Fibroblast of the aortic adventitia (primary cell): ENCODE measurements at places on chromosomes 11 and 22. TPM values are rescaled to one million over a fixed set of nuclear protein-coding genes. Genes with fewer than 3 reads are reported as not detected.

GRCh38 chr11:68120273-68121066, 718 bp downstream of the CHKA start:
- DNase-seq, result peak; percentile 47

GRCh38 chr22:28741200-28741784, 328 bp downstream of the CHEK2 start:
- DNase-seq, result no peak

GRCh38 chr22:43955883-43956782, 891 bp downstream of the SAMM50 start:
- peak; percentile 51 for DNase-seq

DNA sequence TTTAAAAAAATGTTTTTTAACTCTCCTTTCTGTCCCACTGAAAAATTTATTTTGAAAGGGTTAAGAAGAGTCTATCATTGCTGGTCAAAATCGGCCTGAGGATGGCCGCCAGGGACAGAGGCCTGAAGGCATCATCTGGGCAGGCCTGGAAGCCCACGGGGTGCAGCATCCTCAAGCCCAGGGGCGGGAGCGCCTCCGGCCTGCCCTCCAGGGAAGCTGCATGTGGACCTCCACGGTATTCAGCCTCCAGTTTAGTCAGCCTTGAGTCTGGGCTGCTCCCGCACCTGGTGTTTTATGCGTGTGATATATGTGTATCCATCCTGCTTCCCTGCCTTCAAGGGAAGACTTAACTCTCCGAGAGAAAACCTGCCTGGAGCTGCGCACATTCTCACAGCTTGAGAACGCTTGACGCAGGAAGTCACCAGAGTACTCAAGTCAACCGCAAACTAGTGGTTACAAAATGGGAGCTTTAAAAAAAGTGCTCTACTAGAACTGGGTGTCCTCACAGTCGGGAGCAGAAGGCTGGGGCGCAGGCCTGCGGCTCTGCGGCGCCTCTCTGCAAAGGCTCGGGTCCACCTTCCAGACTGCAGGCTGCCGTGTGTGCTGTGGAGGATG, 13.6 kb upstream of the BID start:
- no peak for DNase-seq

- DNase-seq, result no peak
Observed at GRCh38 chr11:119626871-119627270, 102.1 kb downstream of the NECTIN1 start.

DNA sequence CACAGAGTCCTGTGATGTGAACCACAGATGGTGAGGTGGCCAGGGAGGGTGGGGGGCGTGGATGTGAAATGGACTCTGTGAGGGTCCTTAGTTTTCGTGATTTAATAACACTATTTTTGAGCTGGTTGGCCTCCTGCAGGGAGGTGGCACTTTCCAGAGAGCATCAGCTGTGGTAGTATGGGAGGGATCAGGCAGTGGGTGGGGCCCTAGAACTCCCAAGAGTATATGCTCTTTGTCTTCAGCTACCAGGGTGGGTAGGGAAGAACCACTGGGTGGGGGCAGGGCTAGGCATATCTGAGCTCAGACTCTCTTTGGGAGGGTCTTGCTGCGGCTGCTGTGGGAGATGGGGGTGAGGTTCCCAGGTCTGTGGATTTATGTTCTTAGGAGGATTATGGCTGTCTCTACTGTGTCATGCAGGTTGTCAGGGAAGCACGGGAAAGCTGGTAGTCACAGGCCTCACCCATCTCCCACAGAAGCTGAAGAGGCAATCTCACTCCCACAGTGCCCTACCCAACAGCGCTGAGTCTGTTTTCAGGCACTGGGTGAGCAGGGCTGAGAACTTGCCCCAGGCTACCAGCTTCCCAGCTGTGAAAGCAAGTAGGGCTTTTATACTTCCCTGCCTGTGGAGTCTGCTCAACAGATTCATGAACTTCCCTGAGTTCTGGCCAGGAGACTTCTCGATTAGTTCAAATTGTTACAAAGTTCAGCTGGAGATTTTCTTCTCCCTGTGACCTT, 47.9 kb upstream of the SNX19 start:
- DNase-seq, result no peak

GRCh38 chr11:46247090-46247489, 30.4 kb upstream of the CREB3L1 start:
- DNase-seq, result peak; percentile 37

DNA sequence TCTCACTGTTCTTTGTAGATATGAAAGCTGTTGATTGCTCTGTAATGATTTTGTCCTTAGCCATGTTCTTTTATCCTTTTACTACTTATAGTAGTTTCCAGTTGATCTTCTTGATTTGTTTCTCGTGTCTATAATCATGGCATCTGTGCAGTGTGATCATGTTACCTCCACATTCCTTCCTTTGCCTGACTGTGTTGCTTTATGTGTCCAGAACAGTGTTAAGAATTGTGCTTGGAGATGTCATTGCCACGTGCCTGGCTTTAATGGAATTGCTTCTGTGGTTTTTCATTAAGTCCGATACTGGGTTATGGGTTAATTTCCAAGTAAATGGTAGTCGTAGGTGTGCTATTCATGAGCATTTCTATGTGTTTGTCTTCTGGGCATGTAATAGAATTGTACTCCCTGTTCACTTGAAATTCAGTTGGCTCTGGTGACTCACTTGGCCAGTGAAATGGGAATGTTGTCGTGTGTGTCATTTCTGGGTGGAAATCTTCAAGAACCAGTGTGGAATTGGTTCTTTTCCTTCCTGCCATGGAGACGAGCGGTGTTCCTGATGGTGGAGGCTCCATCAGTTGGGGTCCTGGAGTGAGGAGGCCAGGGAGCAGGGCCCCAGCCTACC, 6.8 kb downstream of the GTSE1 start:
- DNase-seq, result peak; percentile 43

GRCh38 chr11:121552154-121552553, 99.4 kb upstream of the SORL1-AS1 start:
- DNase-seq, result no peak

GRCh38 chr11:130631119-130631518, 182.7 kb downstream of the ADAMTS15 start:
- DNase-seq, result peak; percentile 85

GRCh38 chr11:66321606-66322005, 4.8 kb upstream of the CD248 start:
- peak; percentile 53 for DNase-seq

DNA sequence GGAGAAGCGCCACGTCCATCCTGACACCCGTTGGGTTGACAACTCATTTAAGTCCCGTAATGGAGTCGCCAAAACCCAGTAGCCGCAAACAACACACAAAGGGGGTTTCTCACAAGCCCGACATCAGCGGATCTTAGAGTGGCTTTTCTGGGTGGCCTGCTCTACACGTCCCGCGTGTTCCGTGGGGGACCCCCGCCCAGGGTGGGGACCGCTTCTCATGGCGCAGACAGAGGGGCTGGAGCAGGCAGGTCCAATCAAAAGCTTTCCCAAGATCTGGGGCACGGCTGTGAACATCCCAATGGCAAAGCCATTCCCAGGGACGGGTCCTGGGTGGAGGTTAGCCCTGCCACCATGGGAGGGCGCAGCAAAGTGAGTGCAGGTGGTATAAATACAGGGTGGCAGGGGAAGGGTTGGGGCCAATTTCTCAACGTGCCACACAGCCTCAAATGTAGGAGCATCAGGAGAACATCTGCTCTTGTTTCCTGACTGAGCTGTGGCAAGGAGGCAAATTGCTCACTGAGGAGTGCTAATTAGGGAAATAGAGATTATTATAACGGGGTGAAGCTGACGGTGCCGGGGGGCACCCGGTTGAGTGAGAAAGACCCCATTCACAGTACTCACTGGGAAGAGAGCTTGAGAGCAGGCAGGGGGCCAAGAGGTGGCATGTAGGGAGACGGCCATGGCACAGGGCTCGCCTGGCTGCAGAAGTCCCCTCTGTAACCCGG, 1447.2 kb downstream of the TBC1D22A start:
- DNase-seq, result no peak

DNA sequence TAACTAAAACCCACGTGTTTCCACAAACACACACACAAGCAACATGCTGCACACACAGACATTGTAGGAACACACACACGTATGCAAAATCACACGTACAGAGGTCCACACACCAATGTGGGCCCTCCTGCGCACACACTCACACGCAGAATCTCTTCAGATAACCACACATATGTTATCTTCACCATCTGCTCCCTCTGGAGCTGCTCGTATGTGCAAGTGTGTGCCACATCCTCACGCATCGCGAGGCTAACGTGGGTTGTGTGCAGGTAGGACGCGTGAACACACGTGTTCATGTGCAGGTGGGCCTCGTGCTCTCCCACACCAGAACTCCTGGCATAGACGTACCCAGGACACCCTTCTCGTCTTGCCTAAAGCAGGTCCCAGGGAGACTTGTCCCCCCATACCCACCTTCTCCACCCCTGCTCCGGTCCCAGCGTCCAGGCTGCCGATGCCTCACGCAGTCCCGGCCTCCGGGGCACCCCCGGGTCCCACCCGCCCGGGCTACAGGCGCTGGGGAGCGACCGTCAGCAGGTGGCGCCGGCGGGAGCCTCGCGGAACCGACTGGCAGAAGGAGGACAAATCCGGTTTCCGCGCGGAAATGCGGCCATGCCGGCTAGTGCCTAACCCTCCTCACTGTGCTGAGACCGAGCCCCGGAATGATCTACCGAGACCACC, 10.3 kb upstream of the IGSF9B start:
- no peak for DNase-seq

DNA sequence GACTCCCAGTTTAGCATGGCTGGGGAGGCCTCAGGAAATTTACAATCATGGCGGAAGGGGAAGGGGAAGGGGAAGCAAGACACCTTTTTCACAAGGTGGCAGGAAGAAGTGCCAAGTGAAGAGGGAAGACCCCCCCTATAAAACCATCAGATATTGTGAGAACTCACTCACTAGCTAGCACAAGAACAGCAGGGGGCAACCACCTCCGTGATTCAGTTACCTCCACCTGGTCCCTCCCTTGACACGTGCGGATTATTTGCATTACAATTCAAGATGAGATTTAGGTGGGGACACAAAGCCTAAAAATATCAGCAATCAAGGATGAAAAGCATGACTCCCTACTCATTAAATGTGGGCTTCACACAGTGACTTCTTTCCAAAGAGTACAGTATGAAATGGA, 155.0 kb upstream of the CCDC90B start:
- DNase-seq, result no peak

GRCh38 chr11:125235071-125235471, 70.5 kb downstream of the PKNOX2 start:
- DNase-seq, result no peak

DNA sequence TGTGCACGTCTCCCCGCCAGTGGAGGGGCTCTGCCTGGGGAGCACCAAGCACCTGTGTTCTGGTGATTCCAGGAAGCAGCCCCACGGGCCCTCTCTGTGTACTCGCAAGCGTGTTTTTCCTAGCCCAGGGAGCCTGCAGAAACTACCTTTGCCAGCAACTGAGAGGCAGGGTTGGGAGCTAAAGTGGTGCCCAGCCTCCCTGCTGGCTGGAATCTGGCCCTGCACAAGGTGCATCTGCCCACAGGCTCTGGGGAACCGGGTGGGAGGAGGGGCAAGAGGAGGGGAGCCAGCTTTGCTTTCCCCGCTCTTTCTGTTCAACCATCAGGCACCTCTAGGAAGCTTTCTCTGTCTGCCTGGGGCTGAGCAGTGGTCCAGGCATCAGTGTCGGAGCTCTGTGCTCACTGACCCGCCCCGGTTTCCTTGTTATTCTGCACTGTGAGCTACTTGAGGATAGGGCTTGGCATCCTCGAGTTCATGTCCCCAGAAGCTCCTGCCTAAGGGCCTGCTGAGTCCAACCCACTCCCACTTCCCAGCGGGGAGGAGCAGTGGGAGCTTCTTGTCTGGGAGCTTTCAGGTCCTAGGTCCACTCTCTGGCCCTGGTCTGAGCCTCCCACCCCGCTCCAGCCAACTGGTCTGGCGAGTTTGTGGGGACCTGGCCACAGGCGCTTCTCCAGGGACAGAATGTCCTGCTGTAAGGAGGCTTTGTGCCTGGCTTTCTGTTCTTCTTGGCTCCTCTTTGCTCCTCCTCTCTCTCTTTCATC, 14.9 kb downstream of the DAGLA start:
- no peak for DNase-seq

- DNase-seq, result no peak
Observed at GRCh38 chr11:67670316-67671210, 3.9 kb downstream of the ALDH3B2 start.

- DNase-seq, result peak; percentile 55
Observed at GRCh38 chr22:20013382-20013871, 3.2 kb downstream of the ARVCF start.

FZD4 gene
- total RNA-seq, result 50.2 and 63.9 TPM in 2 replicates

PRR33 gene
- not detected in 2 replicates for total RNA-seq

MFRP gene
- 0.08 TPM in 1 of 2 replicates, not detected in the other for total RNA-seq

P2RX6 gene
- 0.63 and 5.9 TPM in 2 replicates for total RNA-seq

GSTT2B gene
- 4.9 and 9.0 TPM in 2 replicates for total RNA-seq

TUBA8 gene
- 0.72 TPM in 1 of 2 replicates, not detected in the other for total RNA-seq

SLC22A25 gene
- total RNA-seq, result not detected in 2 replicates

MIOX gene
- total RNA-seq, result not detected in 2 replicates
